ENCODE measurements at places on chromosomes 7 and 10. TPM values are rescaled to one million over a fixed set of nuclear protein-coding genes. Genes with fewer than 3 reads are reported as not detected.

The SH2B2 gene
- 40.4 TPM for total RNA-seq

The ZNF488 gene
- not detected for total RNA-seq

The TET1 gene
- total RNA-seq: 2.0 TPM

GRCh38 chr10:13311177-13311575 is 11.3 kb upstream of the PHYH start:
- no peaks in the 10 kb centered on the region for H3K27me3 ChIP-seq
- no peaks in the 10 kb centered on the region for H3K36me3 ChIP-seq
- no peak overlapping the region for H3K4me3 ChIP-seq
- H3K27ac ChIP-seq: no peak overlapping the region
- H3K4me1 ChIP-seq: no peaks in the 10 kb centered on the region
- DNase-seq: no peak

GRCh38 chr10:128109707-128110106 is 16.5 kb downstream of the MKI67 start:
- no peak overlapping the region for H3K27ac ChIP-seq
- DNase-seq: no peak
- H3K27me3 ChIP-seq: no peaks in the 10 kb centered on the region
- H3K4me1 ChIP-seq: no peaks in the 10 kb centered on the region
- H3K4me3 ChIP-seq: no peak overlapping the region

DNA sequence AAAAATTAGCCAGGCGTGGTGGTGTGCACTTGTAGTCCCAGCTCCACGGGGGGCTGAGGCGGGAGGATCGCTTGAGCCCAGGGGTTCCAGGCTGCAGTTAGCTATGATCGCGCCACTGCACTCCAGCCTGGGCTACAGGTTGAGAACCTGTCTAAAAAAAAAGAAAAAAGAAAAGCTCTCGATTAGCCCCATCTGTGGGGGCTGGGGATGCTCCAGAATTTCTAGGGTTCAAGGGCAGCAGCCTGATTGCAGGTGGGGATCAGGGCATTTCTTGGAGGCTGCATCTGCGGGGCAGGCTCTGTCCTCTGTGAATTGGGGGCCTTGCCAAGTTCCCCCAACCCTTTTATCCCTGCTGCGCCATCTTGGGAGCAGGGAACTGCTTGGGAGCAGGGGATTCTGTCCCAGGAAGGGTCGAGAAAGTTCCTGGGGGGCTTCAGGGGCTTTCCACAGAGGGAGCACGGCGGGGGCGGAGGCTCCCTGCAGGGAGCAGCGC is 651 bp upstream of the ARPC1A start:
- no peak for DNase-seq
- H3K27me3 ChIP-seq: no peaks in the 10 kb centered on the region
- peak overlapping the region; percentile 95 for H3K27ac ChIP-seq

The OR6V1 gene
- not detected for total RNA-seq

DNA sequence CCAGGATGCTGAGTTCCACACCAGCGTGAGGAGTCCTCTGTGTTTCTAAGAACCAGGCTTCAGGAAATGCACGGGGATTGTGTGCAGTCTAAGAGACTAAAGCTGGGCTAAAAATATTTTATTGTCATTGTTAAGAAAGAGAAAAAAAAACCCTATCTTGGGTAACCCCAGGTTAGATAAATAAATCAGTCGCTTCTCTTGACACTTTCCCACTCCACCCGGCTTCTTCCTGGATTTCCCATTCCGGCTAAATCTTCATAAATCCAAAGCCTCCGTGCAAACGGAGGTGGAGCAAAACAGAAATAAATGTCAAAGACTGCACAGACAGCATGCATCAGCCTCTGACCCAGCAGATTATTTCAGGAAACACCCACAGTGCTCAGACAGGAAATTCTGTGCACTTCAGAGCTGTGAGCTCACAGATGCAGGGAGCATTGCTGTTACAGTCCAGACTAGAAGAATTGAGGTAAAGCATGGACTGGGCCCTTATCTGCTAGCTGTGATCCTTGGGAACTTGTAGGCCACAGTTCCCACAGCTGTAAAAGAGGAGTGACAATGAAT is 44.8 kb upstream of the GRID1 start:
- H3K36me3 ChIP-seq: no peaks in the 10 kb centered on the region
- no peak overlapping the region for H3K27ac ChIP-seq
- no peak for DNase-seq
- no peak overlapping the region for H3K4me3 ChIP-seq
- H3K4me1 ChIP-seq: no peaks in the 10 kb centered on the region
- H3K27me3 ChIP-seq: no peaks in the 10 kb centered on the region

The AP5Z1 gene
- 11.2 TPM for total RNA-seq

DNA sequence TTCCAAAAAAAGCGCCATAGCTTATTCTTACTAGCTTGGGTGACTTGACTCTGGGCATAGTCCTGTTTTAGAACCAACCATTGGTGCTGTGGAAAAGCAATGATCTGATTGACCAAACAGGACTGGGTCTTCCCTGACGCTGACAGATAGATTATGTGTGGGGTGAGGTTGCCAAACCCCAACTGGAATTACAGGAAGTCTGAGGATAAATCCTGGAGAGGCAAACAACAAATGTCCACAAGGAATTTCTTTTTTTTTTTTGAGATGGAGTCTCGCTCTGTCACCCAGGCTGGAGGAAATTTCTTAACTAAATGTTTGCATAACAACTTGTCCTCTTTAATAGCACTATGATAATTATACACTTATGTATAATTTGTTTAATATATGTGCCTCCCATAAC is 19.2 kb downstream of the GCC1 start:
- H3K27me3 ChIP-seq: no peaks in the 10 kb centered on the region
- H3K36me3 ChIP-seq: no peaks in the 10 kb centered on the region
- no peak overlapping the region for H3K27ac ChIP-seq
- no peak for DNase-seq
- H3K4me3 ChIP-seq: no peak overlapping the region
- no peaks in the 10 kb centered on the region for H3K4me1 ChIP-seq

GRCh38 chr7:4766666-4767519 is 8.5 kb upstream of the AP5Z1 start:
- H3K27me3 ChIP-seq: no peaks in the 10 kb centered on the region
- peaks cover 7% of the 10 kb centered on the region for H3K4me1 ChIP-seq
- no peak overlapping the region for H3K4me3 ChIP-seq
- DNase-seq: no peak
- H3K36me3 ChIP-seq: peaks cover 37% of the 10 kb centered on the region

The PITRM1 gene
- 88.6 TPM for total RNA-seq

DNA sequence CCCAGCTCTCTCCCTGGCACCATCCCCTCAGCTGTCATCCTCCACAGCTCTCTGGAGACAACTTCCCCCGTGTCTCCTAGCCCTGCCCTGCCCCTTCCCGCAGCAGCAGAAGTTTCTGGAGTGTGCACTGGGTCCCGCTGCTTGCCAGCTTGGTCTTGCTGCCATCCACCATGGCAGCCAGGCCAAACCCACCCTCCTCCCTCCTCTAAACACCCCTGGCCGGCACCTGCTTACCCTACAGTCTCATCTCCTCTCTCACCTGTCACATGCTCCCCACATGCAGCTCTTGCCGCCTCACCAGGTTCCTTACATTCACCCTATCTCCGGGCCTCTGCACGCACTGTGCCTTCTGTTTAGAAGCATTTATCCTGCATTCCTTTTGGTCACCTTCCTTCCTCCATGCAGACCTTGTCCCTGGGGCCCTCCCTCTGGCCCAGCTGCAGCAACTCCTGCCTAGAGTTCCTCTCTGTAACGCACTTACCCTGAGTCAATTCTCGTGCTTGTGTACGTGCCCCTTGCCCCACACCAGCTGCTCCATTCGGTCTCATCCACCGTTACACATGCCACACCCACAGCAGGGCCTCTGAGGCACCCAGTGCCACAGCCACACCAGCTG is 93.9 kb upstream of the RET start:
- no peaks in the 10 kb centered on the region for H3K4me1 ChIP-seq
- H3K36me3 ChIP-seq: no peaks in the 10 kb centered on the region

GRCh38 chr10:98365406-98366061 is 49.4 kb downstream of the PYROXD2 start:
- no peak overlapping the region for H3K27ac ChIP-seq
- H3K4me1 ChIP-seq: peaks cover 5% of the 10 kb centered on the region
- no peaks in the 10 kb centered on the region for H3K36me3 ChIP-seq
- H3K4me3 ChIP-seq: no peak overlapping the region
